ENCODE measurements at places on chromosomes 4 and X. TPM values are rescaled to one million over a fixed set of nuclear protein-coding genes. Genes with fewer than 3 reads are reported as not detected.
A peak's percentile ranks its signal among the peaks of the same experiment; 100 is the strongest.

The MTMR8 gene
- 0.41 TPM for total RNA-seq

GRCh38 chr4:85478576-85478975 lies 3.6 kb downstream of the ARHGAP24 start:
- DNase-seq = no peak

The TRPC5OS gene
- not detected for total RNA-seq

GRCh38 chrX:75784680-75785491 lies at the start of gene MAGEE2:
Gene MAGEE2, minus strand, starts transcription at chrX:75785254. Its CDS starts 203 bp downstream, at chrX:75785051.
- peak; percentile 53 for DNase-seq

- DNase-seq = no peak
Observed at GRCh38 chrX:50115973-50116372, 84.8 kb downstream of the AKAP4 start.

The KCND1 gene
- total RNA-seq = 0.68 TPM

The ZFP92 gene
- 0.65 TPM for total RNA-seq

The LDB2 gene
- 34.3 TPM for total RNA-seq

GRCh38 chr4:121822796-121823504 lies 733 bp downstream of the CCNA2 start:
- DNase-seq = no peak

DNA sequence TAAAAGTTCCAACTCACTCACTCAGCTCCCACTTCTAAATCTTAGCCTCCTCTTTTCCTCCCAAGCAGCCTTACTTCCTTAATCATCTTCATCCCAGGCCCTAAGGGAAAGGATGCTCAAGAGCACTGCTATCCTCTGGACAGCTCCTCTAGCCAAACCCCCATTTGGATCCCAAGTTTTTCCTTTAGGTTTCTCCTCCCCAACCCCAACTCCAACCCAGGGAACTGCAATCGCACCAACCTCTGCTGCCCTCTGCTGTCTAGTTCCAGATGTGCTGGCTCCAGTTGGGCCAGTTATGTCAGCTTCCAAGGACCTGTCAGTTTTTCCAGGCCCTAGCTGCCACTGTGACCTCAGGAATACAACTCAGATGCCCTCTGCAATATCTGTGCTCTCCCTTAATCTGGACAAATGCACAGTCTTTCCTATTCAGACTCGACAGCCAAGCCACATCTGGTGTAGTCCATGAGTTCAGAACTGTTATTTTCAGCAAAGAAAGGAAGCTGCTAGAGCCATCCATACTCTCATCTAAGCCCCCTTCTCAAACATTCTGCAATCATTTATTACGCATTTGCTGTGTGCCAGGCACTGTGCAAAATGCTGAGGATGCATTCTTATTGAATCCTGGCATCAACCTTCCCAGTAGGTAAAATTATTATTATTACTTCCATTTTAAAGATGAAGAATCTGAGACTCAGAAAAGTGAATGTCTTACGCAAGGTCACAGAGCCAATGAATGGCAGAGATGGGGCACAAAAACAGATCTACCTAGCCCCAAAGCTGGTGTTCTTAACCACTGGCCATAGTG lies 12.3 kb upstream of the XPNPEP2 start:
- no peak for DNase-seq

Data from Right ventricle myocardium inferior (tissue), 1 donor.